ENCODE measurements at places on chromosomes 5 and 9.

- DNase-seq, result no peak
Observed at GRCh38 chr5:40628407-40628806, 51.3 kb upstream of the PTGER4 start.

DNA sequence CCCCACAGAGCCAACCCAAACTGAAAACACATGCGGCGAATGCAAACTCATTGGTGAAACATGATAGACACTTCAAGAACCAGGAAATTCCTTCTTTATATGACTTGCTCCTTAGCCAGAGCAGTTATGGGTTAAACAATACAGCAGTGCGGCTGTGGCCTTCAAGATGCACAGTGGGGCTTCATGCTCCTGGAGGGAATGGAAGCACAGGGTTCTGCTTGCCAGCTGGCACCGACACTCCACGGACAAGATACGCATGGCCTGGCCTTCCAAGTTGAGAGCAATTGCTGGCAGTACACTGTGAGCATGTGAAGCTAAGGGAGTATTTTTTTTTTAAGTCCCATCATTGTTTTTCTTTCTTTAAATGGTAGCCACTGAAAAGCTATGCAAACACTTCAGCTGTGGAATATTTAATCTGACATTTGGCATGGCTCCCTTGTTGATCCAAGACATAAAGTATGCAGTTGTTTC is 451.6 kb upstream of the CD180 start:
- DNase-seq, result peak; percentile 56

- no peak for DNase-seq
Observed at GRCh38 chr5:108747774-108748400, at the start of gene FER. FER (plus strand) TSS chr5:108747897; CDS start chr5:108798183, 50,286 bp downstream.

DNA sequence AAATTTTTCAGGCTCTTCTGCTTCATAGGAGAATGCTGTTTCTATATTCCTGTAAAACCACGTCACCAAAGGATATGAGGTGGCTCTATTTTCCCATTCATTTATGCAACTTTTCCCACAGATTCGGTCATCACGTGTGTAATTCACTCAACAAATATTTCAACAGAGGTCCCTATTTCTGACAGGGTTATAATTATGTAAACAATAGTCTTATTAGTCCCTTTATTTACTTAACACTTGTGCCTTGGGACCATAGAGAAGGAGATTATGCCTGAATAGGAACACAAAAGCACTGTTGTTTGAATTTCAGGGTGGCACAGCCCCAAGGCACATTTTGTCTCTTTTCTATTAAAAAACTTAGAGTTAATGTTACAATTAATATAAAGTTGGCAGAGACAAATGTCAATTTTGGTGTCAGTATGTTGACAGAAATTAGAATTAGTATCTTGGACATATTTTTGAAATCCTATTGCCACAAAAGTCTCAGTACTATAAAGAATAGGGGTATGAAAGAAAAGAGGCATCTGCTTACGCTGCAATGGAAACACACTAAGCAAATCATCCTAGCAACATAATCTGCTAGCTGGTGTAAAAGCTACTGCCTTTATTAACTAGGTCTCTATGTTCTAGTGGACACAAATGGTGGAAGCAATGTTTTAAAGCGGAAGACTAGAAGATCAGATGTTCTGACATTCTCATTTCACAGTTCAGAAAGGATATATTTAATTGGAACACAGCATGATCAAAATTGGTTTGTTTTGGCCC is 229.1 kb upstream of the TBCA start:
- no peak for DNase-seq

GRCh38 chr5:139134906-139135305 is 63.3 kb downstream of the SIL1 start:
- DNase-seq, result no peak

DNA sequence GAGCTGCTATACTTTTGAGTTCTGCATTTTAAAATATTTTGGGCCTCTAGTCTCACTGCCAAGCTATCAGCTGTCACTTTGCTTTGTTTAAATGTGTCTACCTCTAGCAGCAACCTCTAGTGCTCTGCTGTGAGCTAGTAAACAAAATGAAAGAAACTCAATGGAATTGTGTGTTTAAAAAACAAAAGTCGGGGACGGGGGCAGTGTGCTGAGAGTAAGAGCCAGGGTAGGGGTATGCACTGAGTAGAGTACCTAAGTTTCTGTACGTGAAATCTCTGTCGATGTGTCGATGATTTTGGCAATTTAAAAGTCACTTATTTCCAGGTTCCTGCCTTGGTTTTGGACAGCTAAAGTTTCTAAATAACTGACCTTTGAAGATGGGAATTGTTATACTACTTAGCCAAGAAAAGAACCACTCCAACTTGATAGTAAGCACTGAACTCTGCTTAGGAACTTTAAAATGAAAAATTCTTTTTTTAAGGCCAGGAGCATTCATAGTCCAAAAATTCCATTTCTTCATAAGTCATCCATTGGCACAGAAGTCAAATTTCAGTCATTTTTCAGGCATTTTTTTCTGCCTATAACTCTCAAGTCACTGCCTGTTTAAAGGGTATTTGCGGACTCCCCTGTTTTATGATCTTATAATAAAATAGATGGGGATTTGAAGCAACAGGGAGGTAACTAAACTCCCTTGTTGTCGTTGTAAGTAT is 111.5 kb downstream of the SAXO1 start:
- no peak for DNase-seq

- no peak for DNase-seq
Observed at GRCh38 chr5:72107131-72107900, at the start of gene MAP1B. MAP1B (plus strand) TSS chr5:72107475; CDS start chr5:72107532, 57 bp downstream.

DNA sequence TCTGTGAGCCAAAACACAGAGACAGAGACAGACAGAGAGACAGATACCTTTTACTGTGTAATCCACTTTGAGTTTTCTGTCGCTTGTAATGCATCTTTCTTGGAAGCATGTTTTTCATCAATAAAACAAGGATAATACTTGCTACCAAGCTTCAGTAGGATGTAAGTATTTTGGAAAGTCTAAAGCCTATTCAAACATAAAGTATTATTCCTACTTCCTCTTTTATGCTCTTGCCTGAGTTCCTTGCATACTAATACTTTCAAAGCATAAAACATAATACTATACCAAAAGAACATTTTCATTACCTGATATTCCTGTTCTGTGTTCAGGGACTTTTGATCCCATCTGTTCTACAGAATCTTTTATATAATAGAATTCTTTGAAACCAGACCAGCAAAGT is 64.5 kb upstream of the SLC30A5 start:
- DNase-seq, result no peak

All from LNCaP clone FGC (cell line).